ENCODE measurements at places on chromosomes 13 and 19. TPM values are rescaled to one million over a fixed set of nuclear protein-coding genes. Genes with fewer than 3 reads are reported as not detected.

The DIAPH3 gene
- total RNA-seq = 0.33 TPM

The DCT gene
- total RNA-seq = 0.33 TPM

The ERICH4 gene
- not detected for total RNA-seq

The MEGF8 gene
- total RNA-seq = 24.1 TPM

The BEST2 gene
- not detected for total RNA-seq

The PCP2 gene
- not detected for total RNA-seq

The FLT1 gene
- 15.3 TPM for total RNA-seq

The VSIG10L gene
- 0.78 TPM for total RNA-seq

The SERP2 gene
- 5.2 TPM for total RNA-seq

The TNPO2 gene
- total RNA-seq = 35.6 TPM

The DAND5 gene
- total RNA-seq = not detected

The METTL21C gene
- total RNA-seq = not detected

Measured in body of pancreas (tissue), 4 donors.